Stimulated activated CD4-positive, alpha-beta T cell treated with anti-CD3 and anti-CD28 coated beads, TNF-alpha, amount 100 ng/mL, for 1 hour (primary cell): ENCODE measurements at places on chromosomes 2 and 18.

- DNase-seq = no peak
Observed at GRCh38 chr2:31889044-31889443, 121.8 kb downstream of the MEMO1 start.

DNA sequence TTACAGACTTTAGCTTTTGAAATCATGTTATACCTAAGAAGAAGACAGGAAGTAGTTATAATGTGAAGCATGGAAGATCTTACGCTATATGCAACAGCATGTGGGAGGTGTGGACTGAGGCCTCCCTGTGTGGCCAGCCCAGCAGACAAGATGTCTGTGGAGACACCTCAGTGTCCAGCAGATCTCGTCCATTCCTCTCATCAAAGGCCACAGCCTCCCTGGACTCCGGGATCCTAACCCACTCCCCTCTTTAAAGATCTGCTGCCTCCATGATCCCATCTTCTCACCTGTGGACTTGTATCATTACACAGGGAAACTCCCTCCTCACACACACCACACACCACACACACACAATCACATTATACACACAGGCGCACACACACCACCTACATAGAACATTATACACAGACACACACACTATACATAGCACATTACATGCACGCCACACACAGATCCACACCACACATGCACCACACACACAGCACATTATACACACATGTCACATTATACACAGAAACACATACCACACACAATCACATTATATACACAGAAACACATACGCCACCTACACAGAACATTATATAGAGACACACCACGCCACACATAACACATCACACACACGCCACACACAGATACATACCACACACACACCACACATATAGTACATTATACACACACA lies 89.5 kb downstream of the PXDN start:
- DNase-seq = no peak

- DNase-seq = no peak
Observed at GRCh38 chr2:23027396-23027795, 357.6 kb upstream of the KLHL29 start.

DNA sequence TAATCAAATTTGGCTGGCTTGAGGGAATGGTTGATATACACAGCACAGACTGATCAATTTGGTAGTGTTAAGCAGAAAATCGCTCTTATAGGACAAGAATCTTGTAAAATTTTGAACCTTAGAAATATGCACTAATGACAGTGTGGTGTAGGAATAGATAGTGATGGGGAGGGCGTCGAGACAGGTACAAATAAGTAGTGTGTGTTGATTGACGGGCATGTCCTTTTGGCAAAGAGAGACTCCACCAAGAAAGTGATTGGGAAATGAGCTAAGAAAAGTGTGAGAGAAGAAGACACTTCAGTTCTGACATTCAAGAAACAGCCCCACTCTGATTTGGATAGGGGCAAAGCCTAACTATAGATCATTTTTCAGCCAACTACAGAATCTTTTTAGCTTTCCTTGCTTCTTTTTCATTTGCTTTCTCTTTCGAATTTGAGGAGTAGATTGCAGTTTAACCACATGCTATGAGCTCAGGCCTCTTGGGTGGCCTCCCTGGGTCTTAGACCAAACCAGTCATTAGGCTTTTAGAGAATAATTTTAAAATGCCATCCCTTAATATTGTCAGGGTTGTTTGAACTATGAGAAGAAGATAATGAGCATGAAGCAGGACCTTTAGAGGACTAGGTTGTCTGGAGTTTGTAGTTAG lies 127.1 kb downstream of the CERS6 start:
- DNase-seq = no peak

- no peak for DNase-seq
Observed at GRCh38 chr2:20167356-20167755, 57.6 kb downstream of the SDC1 start.

DNA sequence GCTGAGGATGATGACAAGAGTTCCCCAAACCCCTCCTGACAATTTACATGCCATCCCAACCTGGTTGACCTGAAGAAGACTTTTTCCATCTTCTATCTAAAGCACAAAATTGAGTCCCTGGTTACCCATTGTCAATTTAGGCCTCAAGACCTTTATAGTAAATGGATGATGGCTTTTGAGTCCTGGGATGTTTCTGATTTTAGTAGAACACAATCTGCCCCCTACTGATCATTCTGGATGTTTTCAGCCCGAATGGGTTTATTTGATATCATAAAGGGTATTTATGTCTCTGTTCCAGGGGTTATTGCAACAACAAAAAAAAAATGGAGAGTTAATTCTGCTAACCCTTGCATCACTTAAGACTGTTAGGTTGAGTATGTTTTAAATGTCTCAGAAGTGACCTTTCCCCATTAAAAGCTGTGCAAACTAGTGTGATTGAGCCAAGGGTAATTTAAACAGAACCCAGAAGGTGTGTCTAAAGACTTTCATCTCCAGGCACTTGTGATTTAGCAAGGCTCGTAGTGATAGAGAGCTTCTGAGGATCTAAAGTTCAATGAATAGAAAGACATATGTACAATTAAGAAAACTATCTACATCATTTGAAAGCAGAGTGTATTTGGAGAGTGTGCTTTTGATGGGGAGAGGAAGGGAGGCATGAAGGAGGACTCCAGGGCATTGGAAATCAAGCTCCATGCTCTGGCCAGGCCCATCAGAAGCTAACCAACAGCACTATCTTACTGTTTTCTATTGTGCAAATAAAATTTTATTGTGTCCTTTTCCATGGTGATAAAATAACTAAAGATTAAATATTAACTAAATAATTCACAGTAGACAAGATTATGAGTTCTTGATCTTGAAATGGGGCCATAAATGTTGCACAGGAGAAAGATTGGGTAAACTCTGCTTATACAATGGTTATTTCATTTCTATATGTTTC lies 96.6 kb upstream of the NOSTRIN start:
- no peak for DNase-seq

- DNase-seq = no peak
Observed at GRCh38 chr2:120354935-120355779, 9.2 kb downstream of the INHBB start.

GRCh38 chr2:38277245-38278116 lies 99.6 kb downstream of the ATL2 start:
- DNase-seq = no peak

GRCh38 chr2:46296216-46296839 lies 879 bp upstream of the EPAS1 start:
- no peak for DNase-seq

DNA sequence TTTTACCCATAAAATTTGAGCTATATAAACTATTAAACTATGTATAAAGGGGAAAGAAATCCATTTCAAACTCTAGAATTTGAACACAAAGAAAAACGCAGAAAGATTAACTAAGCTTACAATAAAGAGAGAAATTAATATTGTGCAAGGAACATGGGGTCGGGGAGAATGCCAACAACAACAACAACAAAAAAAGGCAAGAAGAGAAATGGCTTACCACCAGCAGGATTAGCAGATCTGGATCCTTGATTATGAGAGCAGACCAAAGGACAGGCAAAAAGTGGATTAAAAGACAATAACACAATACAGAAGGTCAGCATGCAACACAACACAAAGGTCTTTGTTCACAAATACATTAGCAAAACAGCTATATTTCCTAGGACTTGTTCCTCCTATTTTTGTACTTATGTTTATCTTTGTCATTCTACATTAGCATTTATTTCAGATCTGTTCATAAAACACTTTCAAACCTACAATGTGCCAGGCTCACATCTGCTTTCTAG lies 103.4 kb upstream of the RNU4ATAC start:
- no peak for DNase-seq

- no peak for DNase-seq
Observed at GRCh38 chr2:14127765-14128164, 504.8 kb upstream of the LRATD1 start.

DNA sequence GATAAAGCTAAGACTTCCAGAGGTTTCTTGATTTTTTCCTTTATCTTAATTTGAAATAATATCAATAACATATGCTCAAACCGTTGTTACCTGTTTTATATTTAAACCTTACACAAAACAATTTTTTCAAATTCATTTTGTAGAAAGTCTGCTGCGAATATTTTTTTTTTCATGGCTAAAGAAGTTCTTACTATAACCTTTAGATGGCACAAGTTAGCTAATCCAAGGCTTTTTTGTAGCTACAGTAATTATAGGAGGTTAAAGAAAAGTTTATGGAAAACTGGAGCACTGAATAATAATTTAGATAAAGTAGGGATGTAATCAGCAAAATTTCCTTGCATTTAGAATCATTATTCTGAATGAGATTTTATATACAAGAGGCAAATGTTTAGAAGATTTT lies 78.0 kb upstream of the PNPT1 start:
- DNase-seq = no peak

DNA sequence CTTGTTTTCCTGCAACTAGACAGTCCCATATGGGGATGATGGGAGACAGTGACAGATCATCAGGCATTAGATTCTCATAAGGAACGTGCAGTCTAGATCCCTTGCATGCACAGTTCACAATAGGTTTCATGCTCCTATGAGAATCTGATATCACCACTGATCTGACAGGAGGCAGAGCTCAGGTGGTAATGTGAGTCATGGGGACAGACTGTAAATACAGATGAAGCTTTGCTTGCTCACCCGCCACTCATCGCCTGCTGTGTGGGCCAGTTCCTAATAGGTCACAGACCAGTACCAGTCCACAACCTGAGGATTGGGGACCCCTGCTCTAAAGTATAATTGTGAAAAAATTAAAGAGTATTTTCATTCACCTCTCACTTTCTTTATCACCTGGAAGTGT lies 23.6 kb upstream of the RAB1A start:
- no peak for DNase-seq

DNA sequence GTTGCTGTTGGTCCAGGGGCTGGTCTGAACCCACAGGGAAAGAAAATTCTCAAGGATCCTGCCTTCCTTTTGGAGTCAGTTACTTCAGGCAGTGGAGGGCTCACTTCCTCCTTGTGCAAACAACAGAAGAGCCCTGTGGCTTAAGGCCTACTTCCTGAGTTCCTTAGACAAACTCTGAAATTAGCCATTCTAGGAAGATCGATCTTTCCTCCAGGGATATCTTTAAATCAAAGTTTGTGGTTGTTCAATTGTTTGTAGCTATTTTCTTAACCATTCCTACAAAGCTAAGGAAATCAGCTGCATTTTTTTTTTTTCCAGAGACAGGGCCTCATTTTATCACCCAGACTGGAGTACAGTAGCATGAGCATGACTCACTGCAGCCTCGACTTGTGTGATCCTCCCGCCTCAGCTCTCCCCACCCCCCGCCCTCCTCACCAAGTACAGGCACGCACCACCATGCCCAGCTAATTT lies 156.0 kb downstream of the TANC1 start:
- DNase-seq = no peak

- DNase-seq = no peak
Observed at GRCh38 chr18:32177530-32177929, 12.3 kb upstream of the MEP1B start.

- no peak for DNase-seq
Observed at GRCh38 chr2:209875270-209875669, 103.6 kb downstream of the UNC80 start.
